ENCODE measurements at places on chromosomes 2 and 18. TPM values are rescaled to one million over a fixed set of nuclear protein-coding genes. Genes with fewer than 3 reads are reported as not detected.

The VSNL1 gene
- total RNA-seq, result not detected

- H3K27ac ChIP-seq, result peak overlapping the region; percentile 80
- H3K4me1 ChIP-seq, result peaks cover 19% of the 10 kb centered on the region
These were observed 167.1 kb downstream of the ZFP36L2 start for GRCh38 chr2:43059183-43059897.

GRCh38 chr2:112658839-112659667, 13.3 kb downstream of the SLC20A1 start:
- H3K4me1 ChIP-seq, result peaks cover 41% of the 10 kb centered on the region
- no peaks in the 10 kb centered on the region for H3K27me3 ChIP-seq
- DNase-seq, result no peak
- no peak overlapping the region for H3K4me3 ChIP-seq
- peaks cover 90% of the 10 kb centered on the region for H3K36me3 ChIP-seq

The CYP27A1 gene
- total RNA-seq, result not detected

DNA sequence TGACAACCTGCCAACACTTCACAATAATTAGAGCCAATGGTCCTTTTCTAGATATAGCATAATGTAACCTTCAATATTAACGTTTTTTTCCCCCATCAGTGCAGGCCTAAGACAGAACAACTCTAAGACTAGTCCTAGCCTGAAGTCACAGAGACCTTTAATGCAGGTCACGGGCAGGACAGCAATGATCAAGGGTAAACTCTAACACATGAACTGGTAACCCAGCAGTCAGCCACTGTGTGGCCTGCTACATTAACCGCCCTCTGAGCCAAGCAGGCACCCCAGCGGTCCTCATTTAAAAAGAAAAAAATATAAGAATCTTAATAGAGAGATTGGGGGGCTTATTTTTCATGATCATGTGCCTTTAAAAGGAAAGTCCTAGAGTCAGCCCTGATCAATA, 290.6 kb downstream of the AFF3 start:
- H3K4me1 ChIP-seq, result no peaks in the 10 kb centered on the region
- no peaks in the 10 kb centered on the region for H3K36me3 ChIP-seq
- peaks cover 1% of the 10 kb centered on the region for H3K27me3 ChIP-seq
- DNase-seq, result no peak
- H3K4me3 ChIP-seq, result no peak overlapping the region

DNA sequence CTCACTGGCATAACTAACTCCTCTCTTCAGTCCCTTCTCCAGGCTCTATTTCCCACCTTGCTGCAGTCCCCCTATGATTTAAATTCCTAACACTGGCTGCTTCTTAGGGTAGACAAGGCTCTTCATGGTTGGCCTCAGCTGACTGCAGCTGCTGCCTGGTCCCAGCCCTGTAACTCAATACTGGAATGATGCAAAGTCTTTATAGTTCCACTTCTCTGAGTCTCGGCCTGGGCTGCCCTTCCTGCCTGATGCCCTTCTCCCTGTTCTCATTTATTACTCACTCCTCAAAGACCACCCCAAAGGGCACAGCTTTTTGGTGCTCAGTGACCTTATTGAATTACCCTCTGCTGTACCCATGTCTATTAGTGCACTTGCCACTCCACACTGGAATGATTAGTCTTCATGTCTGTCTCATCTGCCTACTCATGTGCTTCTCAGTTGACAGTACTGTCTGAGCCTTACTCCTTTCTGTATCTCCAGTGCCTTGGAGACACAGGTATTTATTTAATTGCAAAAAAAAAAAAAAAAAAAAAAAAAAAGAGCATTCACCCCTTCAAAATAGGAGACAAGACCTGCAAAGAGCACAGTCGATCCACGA, 199.4 kb upstream of the REV1 start:
- no peak overlapping the region for H3K27ac ChIP-seq
- no peak overlapping the region for H3K4me3 ChIP-seq
- no peaks in the 10 kb centered on the region for H3K36me3 ChIP-seq
- no peak for DNase-seq

DNA sequence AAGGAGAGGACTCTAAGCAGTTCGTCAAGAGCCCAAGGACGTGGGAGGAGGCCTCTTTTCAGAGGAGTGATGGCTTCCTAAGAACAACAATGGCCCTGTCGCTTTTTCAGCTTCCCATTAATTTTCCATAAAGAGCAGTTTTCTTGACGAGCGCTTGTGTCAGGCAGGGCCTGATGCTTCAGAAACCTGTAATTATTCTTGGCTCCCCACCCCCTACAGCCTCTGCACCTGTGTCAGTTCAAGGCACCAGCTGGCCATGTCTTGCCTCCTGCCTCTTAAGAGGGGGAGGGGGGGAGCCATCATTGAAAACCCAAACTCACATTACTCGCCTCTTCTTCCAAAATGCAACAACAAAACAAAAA, 32.3 kb downstream of the KLF7 start:
- peaks cover 44% of the 10 kb centered on the region for H3K4me1 ChIP-seq
- peaks cover 59% of the 10 kb centered on the region for H3K36me3 ChIP-seq
- DNase-seq, result no peak
- H3K27me3 ChIP-seq, result no peaks in the 10 kb centered on the region
- H3K27ac ChIP-seq, result no peak overlapping the region
- H3K4me3 ChIP-seq, result no peak overlapping the region

The PAX8 gene
- total RNA-seq, result 0.76 TPM

- no peaks in the 10 kb centered on the region for H3K27me3 ChIP-seq
- H3K36me3 ChIP-seq, result no peaks in the 10 kb centered on the region
- H3K27ac ChIP-seq, result no peak overlapping the region
These were observed 1004.5 kb downstream of the SOCS6 start for GRCh38 chr18:71293322-71293721.

The KIF1A gene
- 0.97 TPM for total RNA-seq

DNA sequence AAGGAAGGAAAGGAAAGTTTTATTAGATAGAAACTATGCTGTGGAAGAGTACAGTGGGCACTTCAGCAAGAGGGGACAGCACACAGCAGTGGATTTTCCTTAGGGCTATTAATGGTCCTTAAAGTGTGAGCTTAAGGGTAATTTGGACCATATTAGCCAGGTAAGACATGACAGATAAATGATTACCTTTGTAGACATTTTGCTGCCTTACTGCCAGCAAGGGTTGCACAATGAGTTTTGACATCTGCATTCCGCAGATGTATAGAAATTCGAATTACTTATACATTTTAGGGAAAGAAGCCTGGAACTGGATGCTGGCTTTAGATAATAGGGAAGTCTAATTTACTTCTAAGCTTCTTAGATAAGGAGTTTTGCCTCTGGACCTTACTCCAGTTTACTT, 14.0 kb upstream of the UBE2F start:
- H3K4me1 ChIP-seq, result peaks cover 11% of the 10 kb centered on the region
- H3K27ac ChIP-seq, result no peak overlapping the region
- H3K27me3 ChIP-seq, result peaks cover 28% of the 10 kb centered on the region
- H3K36me3 ChIP-seq, result no peaks in the 10 kb centered on the region
- no peak for DNase-seq

DNA sequence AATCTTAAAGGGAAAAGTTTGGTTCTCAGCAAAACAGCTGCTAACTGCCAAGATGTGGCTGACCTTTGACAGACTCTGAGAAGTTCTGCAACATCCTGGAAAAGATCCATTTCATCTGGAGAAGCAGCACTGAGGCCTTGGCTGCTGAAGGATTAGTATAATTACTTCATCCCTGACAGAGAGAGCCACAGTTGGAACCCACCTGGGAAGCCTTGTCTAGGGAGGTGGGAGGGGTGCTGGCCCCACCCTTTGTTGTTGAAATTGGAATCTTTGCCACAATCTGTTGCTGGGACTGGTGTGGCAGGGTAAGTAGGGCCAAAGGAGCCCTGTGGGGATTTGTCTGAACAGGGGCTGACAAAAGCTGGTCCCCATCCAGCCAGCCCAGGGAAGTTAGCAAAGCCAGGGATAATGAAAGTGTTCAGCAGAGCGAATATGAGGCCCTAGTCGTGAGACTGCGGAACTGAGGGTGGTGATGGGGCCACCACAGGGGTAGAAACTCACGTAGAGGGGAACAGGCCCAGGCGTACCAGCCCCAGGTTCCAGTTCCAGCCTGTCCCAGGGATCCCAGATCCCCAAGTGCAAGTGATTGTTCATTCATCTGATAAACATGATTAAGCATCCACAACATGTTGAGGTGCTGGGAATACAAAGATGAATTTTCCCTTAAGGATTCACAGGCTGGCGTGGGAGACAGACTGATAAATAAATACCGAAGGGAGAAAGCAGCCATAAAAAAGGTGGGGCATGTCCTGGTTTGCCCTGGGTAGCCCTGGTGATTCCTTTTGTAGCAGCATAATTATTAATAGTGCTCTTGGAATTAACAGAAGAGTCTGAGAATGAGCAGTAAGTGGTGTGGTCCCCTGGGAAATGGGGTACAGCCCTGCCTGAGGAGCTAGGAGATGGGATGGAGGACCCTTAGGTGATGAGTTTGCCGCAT, 60.0 kb downstream of the MYO1B start:
- no peak overlapping the region for H3K27ac ChIP-seq
- peaks cover 4% of the 10 kb centered on the region for H3K27me3 ChIP-seq
- no peak overlapping the region for H3K4me3 ChIP-seq
- no peak for DNase-seq
- no peaks in the 10 kb centered on the region for H3K4me1 ChIP-seq

- DNase-seq, result no peak
- no peak overlapping the region for H3K27ac ChIP-seq
- no peaks in the 10 kb centered on the region for H3K27me3 ChIP-seq
- H3K4me3 ChIP-seq, result no peak overlapping the region
- no peaks in the 10 kb centered on the region for H3K4me1 ChIP-seq
These were observed 128.4 kb downstream of the ASXL3 start for GRCh38 chr18:33706391-33706790.

The APLF gene
- 3.8 TPM for total RNA-seq

GRCh38 chr2:148982282-148982681, 56.2 kb upstream of the LYPD6B start:
- no peak for DNase-seq
- H3K4me3 ChIP-seq, result no peak overlapping the region
- H3K36me3 ChIP-seq, result peaks cover 14% of the 10 kb centered on the region
- no peak overlapping the region for H3K27ac ChIP-seq

DNA sequence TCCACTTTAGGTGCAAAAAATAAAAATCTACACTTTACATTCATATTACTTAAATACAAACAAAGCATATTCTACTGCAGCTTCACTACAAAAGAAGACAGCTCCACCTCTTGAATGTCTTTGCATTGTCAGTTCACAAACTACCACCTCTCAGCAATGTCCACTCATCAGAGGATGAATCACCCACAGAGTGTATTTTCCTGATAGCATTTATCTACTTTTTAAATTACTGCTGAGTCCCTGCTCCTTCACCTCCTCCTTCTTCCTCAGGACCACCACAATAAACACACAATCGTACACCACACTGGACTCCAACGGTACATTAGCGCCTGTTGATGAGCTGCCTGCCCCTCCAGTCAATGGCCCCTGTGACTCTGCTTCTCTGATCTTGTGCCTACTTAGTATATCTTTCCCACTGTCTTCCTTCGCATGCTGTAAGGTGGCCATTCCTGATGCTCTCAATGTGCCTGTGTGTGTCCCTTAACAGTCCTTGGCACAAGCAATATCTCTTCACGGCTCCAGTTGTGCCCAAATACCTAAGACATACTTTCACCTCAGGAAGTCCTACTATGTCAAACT, 120.9 kb downstream of the DHRS9 start:
- H3K36me3 ChIP-seq, result no peaks in the 10 kb centered on the region
- H3K4me3 ChIP-seq, result no peak overlapping the region
- no peaks in the 10 kb centered on the region for H3K4me1 ChIP-seq
- H3K27me3 ChIP-seq, result peaks cover 20% of the 10 kb centered on the region
- DNase-seq, result no peak
- H3K27ac ChIP-seq, result no peak overlapping the region

- no peak overlapping the region for H3K27ac ChIP-seq
- no peak overlapping the region for H3K4me3 ChIP-seq
- H3K36me3 ChIP-seq, result no peaks in the 10 kb centered on the region
- peaks cover 7% of the 10 kb centered on the region for H3K4me1 ChIP-seq
- no peak for DNase-seq
- peaks cover 2% of the 10 kb centered on the region for H3K27me3 ChIP-seq
These were observed 7.8 kb upstream of the IL1R2 start for GRCh38 chr2:101983928-101984327.

The ELOA2 gene
- not detected for total RNA-seq

GRCh38 chr18:42446195-42446594, 491.2 kb downstream of the PIK3C3 start:
- no peaks in the 10 kb centered on the region for H3K4me1 ChIP-seq
- no peak for DNase-seq
- no peaks in the 10 kb centered on the region for H3K36me3 ChIP-seq
- no peak overlapping the region for H3K4me3 ChIP-seq
- H3K27ac ChIP-seq, result no peak overlapping the region
- H3K27me3 ChIP-seq, result no peaks in the 10 kb centered on the region

GRCh38 chr2:211416373-211416772, 860.0 kb downstream of the CPS1 start:
- no peak for DNase-seq
- H3K27me3 ChIP-seq, result no peaks in the 10 kb centered on the region
- no peak overlapping the region for H3K27ac ChIP-seq
- H3K4me1 ChIP-seq, result no peaks in the 10 kb centered on the region

GRCh38 chr2:174172802-174173355, 75.5 kb downstream of the OLA1 start:
- no peak overlapping the region for H3K4me3 ChIP-seq
- H3K27me3 ChIP-seq, result no peaks in the 10 kb centered on the region
- no peak for DNase-seq
- peaks cover 9% of the 10 kb centered on the region for H3K4me1 ChIP-seq
- no peak overlapping the region for H3K27ac ChIP-seq

The BOLA3 gene
- total RNA-seq, result 91.2 TPM

GRCh38 chr18:51946946-51947345, 393.1 kb upstream of the DCC start:
- no peak for DNase-seq
- no peaks in the 10 kb centered on the region for H3K4me1 ChIP-seq
- H3K36me3 ChIP-seq, result no peaks in the 10 kb centered on the region
- no peak overlapping the region for H3K27ac ChIP-seq

- H3K4me3 ChIP-seq, result no peak overlapping the region
- no peak overlapping the region for H3K27ac ChIP-seq
- H3K36me3 ChIP-seq, result no peaks in the 10 kb centered on the region
- no peak for DNase-seq
- H3K4me1 ChIP-seq, result peaks cover 2% of the 10 kb centered on the region
These were observed 55.7 kb downstream of the ARHGEF33 start for GRCh38 chr2:38945372-38945771.

GRCh38 chr2:29105375-29105774, 9.8 kb upstream of the CLIP4 start:
- H3K36me3 ChIP-seq, result no peaks in the 10 kb centered on the region
- peaks cover 6% of the 10 kb centered on the region for H3K27me3 ChIP-seq
- H3K27ac ChIP-seq, result no peak overlapping the region
- H3K4me1 ChIP-seq, result peaks cover 5% of the 10 kb centered on the region
- no peak overlapping the region for H3K4me3 ChIP-seq

GRCh38 chr18:11950824-11951223, 30.5 kb upstream of the IMPA2 start:
- no peak for DNase-seq
- peaks cover 12% of the 10 kb centered on the region for H3K4me1 ChIP-seq
- H3K4me3 ChIP-seq, result no peak overlapping the region

The VWC2L gene
- total RNA-seq, result not detected

The ERICH2 gene
- not detected for total RNA-seq

The ITGA4 gene
- total RNA-seq, result 96.5 TPM

GRCh38 chr2:165687426-165688002, 106.5 kb downstream of the GALNT3 start:
- DNase-seq, result no peak
- peaks cover 9% of the 10 kb centered on the region for H3K27me3 ChIP-seq
- H3K27ac ChIP-seq, result no peak overlapping the region
- H3K4me3 ChIP-seq, result no peak overlapping the region
- H3K36me3 ChIP-seq, result no peaks in the 10 kb centered on the region

The UGT1A10 gene
- total RNA-seq, result not detected

- no peak for DNase-seq
- peaks cover 4% of the 10 kb centered on the region for H3K27me3 ChIP-seq
- H3K36me3 ChIP-seq, result no peaks in the 10 kb centered on the region
- H3K4me3 ChIP-seq, result no peak overlapping the region
- no peak overlapping the region for H3K27ac ChIP-seq
- H3K4me1 ChIP-seq, result peaks cover 9% of the 10 kb centered on the region
These were observed 82.5 kb downstream of the TGFA start for GRCh38 chr2:70471129-70471528.

The SLC19A3 gene
- total RNA-seq, result not detected

All from activated T-helper 2 cell treated with anti-CD3 and anti-CD28 coated beads, Interferon-gamma antibody, Interleukin-2, Interleukin-4, amounts not matched to agents 10 μg/mL and 5 μg/mL and 100 μg/mL, durations not matched to agents 14 hours and 24 hours and 36 hours (primary cell).